ENCODE measurements at places on chromosomes 3 and 15. TPM values are rescaled to one million over a fixed set of nuclear protein-coding genes. Genes with fewer than 3 reads are reported as not detected.

- H3K4me3 ChIP-seq: no peak overlapping the region
- no peaks in the 10 kb centered on the region for H3K36me3 ChIP-seq
- H3K27ac ChIP-seq: no peak overlapping the region
- no peaks in the 10 kb centered on the region for H3K4me1 ChIP-seq
- DNase-seq: no peak
Observed at GRCh38 chr3:168512802-168513201, 417.1 kb upstream of the GOLIM4 start.

GRCh38 chr3:112974178-112974517, 755 bp downstream of the CD200R1 start:
- no peaks in the 10 kb centered on the region for H3K36me3 ChIP-seq
- H3K27me3 ChIP-seq: no peaks in the 10 kb centered on the region
- no peaks in the 10 kb centered on the region for H3K4me1 ChIP-seq
- peak overlapping the region; percentile 0 for H3K4me3 ChIP-seq
- DNase-seq: no peak

- peaks cover 4% of the 10 kb centered on the region for H3K4me1 ChIP-seq
- DNase-seq: no peak
Observed at GRCh38 chr3:133859381-133860234, 36.1 kb downstream of the RAB6B start.

Gene TNFSF10
- total RNA-seq: 25.3 TPM

Gene NPAP1
- total RNA-seq: not detected

- no peak overlapping the region for H3K27ac ChIP-seq
- H3K36me3 ChIP-seq: no peaks in the 10 kb centered on the region
- no peak for DNase-seq
- H3K27me3 ChIP-seq: no peaks in the 10 kb centered on the region
- H3K4me3 ChIP-seq: no peak overlapping the region
Observed at GRCh38 chr3:21673393-21673792, 77.6 kb downstream of the ZNF385D start.

Gene NISCH
- 102 TPM for total RNA-seq

DNA sequence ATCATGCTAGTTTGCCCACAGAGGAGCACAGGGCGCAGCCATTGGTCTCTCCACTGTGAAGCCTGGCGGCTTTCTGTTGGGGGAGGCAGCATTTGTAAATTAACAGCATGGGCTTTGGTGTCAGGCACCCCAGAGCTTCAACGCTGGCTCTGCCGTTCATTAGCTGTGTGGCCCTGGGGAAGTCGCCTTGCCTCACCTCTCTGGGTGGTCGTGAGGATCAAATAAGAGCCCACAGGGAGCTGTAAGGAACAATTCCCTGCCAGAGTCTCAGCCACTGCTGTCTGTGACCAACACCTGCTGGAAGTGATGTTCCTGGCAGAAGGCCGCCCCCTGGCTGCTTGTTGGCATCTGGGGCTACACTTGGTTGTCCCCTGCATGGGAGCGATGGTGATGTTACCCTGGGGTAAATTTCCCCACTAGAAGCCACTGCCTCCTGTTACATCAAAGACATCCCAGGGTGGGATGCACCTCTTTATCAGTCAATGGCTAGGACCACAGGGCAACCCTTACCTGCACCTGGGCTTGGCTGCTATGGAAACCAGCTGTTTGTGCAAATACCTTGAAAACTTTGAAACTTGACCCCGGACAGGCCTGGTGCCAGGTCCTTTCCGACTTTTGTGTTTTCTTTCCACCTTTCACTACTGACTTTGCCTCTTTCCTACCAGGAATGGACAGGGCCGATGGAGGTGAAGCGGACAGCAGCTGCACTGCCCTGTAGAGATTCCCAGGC, 36.9 kb downstream of the DNASE1L3 start:
- no peaks in the 10 kb centered on the region for H3K27me3 ChIP-seq
- H3K4me1 ChIP-seq: peaks cover 49% of the 10 kb centered on the region
- peaks cover 27% of the 10 kb centered on the region for H3K36me3 ChIP-seq
- DNase-seq: no peak
- no peak overlapping the region for H3K4me3 ChIP-seq

DNA sequence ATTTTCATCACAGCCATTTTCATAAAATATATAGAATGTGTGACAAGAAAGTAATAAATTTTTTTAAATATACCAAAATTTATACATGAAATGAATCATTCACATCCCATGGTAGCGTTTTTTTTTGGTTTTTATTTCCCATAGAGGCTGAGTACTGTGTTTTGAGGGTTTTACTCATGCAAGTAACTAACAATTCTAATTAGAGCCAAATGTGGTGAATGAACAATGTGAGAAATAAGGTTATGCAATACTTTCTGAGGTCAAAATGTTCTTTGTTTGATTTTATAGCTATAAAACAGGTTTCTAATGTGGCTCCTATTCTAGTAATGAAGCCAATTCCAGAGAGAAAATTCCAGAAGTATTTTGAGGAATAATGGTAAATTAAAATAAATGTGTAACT, 386.8 kb downstream of the TBC1D5 start:
- H3K4me3 ChIP-seq: no peak overlapping the region
- no peaks in the 10 kb centered on the region for H3K27me3 ChIP-seq
- no peak overlapping the region for H3K27ac ChIP-seq
- DNase-seq: no peak
- H3K36me3 ChIP-seq: no peaks in the 10 kb centered on the region

Gene SLC2A2
- not detected for total RNA-seq
